ENCODE measurements at places on chromosomes 11 and 22.

DNA sequence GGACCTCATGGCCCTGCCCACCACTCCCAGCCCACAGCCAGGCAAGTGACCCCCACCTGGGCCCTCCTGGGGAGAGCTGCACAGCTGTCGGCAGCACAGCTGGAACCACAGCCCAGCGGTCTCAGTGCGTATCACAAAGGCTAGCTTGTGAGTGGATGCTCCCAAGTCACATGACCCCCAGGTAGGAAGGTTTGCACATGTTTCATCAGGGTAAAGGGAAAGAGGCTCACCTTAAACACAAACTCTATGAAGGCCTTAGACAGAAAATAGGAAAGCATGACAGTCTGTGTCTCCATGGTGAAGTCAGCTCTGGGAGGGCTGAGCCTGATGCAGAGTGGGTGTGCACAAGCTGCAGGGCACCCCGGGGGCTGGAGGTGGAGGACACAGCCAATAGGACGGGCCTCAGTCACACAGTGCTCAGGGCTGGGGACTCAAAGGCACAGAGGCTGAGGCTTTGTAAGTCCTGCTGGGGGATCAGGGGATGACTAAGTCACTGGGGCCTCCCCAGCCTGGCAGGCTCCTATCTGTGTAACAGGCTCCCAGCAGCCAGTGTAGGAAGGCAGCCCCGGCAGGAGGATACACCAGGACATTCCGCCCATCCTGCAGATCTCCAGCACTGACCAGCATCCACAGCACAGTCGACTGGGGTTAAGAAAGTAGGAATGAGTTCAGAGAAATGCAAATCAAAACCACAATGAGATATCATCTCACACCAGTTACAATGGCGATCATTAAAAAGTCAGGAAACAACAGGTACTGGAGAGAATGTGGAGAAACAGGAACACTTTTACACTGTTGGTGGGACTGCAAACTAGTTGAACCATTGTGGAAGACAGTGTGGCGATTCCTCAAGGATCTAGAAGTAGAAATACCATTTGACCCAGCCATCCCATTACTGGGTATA lies 22.0 kb downstream of the CELSR1 start:
- DNase-seq, result no peak

DNA sequence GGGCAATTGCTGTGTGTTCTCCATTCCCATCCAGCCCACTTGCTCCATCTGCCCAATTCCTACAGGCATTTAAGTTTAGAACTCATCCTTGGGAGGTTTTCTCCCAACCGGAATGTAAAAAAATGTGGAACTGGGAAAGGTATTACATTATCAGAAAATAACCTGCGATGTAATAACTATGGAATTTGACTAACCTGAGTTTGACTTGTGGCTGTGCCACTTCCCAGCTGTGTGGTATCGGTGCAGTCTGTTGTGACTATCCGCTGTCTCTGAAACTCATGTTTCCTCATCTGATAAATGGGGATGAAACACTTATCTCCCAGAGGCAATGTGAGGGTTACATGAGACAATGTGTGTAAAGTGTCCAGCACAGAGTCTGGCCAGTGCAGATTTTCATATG lies 77.6 kb downstream of the TENM4 start:
- no peak for DNase-seq

- DNase-seq, result no peak
These were observed 92.7 kb downstream of the SGSM3 start for GRCh38 chr22:40463017-40463631.

GRCh38 chr11:45817191-45817590 lies 12.2 kb downstream of the SLC35C1 start:
- DNase-seq, result no peak

DNA sequence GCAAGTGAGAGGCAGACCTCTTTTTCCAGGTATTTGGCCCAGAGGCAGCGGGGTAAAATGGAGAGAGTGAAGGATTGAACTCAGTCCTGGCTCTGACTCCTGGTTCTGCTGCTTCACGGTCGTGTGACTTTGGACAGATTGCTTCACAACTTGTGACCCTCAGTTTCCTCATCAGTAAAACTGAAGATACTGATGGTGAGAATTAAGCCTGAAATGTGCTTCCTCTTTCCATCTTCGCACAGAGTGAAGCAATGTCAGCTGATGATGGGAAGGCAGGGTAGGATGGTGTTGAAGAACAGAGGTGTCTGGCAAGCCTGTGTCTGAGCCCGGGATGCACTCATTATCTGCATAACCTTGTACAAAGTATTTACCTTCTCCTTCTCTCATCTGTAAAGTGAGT lies 59.0 kb downstream of the UBASH3B start:
- no peak for DNase-seq

DNA sequence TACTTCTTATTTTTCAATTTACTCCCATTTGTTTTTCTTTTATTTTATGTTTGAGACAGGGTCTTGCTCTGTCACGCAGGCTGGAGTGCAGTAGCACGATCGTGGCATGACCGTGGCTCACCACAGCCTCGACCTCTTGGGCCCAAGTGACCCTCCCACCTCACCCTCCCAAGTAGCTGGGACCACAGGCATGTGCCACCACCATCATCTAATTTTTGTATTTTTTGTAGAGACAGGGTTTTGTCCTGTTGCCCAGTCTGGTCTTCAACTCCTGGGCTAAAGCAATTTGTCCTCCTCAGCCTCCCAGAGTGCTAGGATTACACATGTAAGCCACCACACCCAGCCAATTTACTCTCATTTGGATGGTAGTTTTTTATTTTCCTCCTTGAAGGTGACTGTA lies 679.3 kb upstream of the CCDC179 start:
- no peak for DNase-seq

DNA sequence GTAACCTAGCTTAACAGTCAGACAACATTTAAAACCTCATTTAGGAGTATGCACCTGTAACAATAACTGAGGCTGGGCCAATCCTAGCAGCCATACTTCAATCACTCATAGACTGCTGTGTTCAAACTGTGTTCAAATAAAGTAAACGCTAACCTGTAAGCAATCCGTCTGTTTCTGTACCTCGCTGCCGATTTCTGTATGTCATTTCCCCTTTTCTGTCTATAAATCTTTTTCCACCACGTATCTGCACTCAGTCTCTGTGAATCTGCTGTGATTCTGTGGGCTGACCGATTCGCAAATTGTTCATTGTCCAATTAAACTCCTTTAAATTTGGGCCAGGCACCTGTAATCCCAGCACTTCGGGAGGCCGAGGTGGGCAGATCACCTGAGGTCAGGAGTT lies 12.3 kb downstream of the APOBEC3H start:
- DNase-seq, result no peak

Data from GM18507 (cell line).